ENCODE measurements at places on chromosomes 6 and 20. TPM values are rescaled to one million over a fixed set of nuclear protein-coding genes. Genes with fewer than 3 reads are reported as not detected.

- peak; percentile 70 for DNase-seq
Measured at GRCh38 chr6:113969888-113970804, 802 bp downstream of the HDAC2 start.

DNA sequence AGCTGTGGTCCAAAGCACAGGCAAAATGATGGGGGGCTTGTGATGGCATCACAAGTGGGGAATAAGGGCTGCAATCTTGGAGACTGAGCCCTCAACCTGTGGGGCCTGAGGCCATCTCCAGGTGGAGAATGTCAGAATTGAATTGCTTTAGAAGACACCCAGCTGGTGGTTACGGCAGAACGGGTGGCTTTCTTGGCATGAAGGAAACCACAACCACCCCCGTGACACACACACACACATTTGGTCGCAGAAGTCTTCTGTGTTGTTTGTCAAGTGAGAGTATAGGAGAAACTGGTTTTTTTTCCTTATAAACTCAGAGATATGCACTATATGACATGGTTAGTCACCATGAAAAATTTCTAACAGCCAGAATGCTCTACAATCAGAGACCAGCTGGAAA is 139.5 kb upstream of the CDH4 start:
- no peak for DNase-seq

Gene HNF4A
- 324 TPM for polyA plus RNA-seq

Gene GPR6
- not detected for polyA plus RNA-seq

DNA sequence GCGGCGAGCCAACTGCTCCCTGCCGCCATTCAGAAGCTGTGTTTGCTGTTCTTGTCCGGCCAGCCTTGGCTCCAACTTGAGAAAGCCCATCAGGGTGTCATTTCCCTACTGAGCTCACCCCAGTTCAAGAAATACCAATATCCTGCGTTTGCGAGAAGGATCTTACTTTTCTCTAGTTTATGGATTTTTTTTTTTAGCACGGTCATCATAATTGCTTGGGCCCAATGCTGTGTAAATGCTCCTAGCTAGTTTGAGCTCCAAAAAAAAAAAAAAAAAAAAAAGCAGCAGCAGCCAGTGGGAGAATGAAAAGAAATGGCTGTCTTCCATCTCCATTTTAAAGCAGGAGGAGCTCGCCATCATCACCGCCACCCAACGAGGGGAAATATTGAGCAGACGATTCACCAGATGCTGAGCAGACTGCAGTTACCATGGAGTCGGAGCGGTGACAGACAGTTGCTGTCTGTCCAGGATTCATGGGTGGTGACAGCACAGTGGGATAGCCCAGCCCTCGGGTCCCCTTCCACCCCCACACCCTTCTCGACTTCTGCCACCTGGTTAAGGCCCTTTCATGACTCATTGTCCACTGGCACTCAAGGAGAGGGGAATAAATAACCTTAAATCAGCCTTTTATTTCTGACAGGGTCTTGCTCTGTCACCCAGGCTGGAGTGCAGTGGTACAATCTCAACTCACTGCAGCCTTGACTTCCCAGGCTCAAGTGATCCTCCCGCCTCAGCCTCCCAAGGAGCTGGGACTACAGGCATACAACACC is 132.4 kb upstream of the SNX9 start:
- no peak for DNase-seq

GRCh38 chr20:15241681-15242080 is 904.3 kb upstream of the FLRT3 start:
- DNase-seq, result no peak

Gene SPEF1
- 0.03 TPM for polyA plus RNA-seq

- DNase-seq, result no peak
Measured at GRCh38 chr20:51799401-51799860, 2.9 kb downstream of the SALL4 start.

DNA sequence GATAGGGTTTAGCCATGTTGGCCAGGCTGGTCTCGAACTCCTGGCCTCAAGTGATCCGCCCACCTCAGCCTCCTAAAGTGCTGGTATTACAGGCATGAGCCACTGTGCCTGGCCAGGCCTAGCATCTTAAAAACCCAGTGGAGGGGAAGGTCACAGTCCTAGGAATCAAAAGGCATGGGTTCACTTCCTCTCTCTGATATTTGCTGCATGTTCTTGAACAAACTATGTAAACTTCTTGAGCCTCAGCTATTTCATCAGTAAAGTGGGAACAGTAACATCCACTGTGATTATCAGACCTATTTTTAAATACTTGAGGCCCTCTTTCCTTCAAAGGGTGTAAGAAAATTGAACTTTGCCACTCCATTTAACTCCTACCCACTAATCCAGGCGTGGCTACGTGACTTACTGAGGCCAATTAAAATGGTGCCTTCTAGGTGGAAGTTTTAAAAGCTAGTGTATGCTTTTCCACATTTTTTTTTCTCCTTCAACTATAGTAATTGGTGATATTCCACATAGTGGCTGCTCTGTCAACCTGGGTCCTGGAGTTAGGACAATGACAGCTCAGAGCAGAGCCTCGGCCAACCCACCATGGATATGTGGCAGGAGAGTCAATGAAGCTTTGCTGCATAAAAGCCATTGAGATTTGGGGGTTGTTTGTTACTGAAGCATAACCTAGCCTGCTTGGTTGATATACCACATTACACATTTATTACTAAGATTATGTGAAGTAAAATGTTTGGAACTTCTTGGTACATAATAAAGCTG is 32.2 kb upstream of the IER3 start:
- peak; percentile 31 for DNase-seq

DNA sequence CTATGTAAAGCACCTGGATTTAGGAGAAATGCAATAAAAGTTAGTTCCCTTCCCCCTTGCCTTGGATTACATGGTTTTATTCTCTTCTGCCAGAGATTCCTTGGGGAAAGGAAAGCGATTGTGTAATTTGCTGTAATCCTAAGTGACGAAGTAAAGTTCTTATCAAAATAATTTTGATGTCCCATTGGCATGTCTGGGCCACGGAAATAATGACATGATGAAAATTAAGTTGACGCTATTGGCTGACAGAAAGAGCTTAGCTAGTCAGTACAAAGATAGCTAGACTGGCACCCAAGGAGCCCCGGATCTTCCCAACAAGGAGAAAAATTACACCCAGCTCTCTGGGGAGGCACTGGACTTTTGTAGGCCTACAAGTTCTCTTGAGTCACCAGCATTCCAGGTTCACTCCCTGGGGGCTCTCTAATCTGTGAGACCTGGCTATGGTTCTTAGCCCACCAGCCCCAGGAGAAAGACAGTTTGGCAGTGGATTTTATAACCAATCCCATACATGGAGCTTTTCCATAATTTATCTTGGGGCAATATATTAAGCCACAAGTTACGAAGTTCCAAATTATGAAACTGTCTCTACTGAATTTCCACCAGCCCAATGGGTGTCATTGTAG is 59.9 kb downstream of the FOXA2 start:
- peak; percentile 16 for DNase-seq

Gene FRK
- 2.9 TPM for polyA plus RNA-seq

Gene XKR7
- not detected for polyA plus RNA-seq

Gene MUC22
- polyA plus RNA-seq, result not detected

GRCh38 chr6:168525114-168525513 is 84.1 kb downstream of the SMOC2 start:
- DNase-seq, result no peak

DNA sequence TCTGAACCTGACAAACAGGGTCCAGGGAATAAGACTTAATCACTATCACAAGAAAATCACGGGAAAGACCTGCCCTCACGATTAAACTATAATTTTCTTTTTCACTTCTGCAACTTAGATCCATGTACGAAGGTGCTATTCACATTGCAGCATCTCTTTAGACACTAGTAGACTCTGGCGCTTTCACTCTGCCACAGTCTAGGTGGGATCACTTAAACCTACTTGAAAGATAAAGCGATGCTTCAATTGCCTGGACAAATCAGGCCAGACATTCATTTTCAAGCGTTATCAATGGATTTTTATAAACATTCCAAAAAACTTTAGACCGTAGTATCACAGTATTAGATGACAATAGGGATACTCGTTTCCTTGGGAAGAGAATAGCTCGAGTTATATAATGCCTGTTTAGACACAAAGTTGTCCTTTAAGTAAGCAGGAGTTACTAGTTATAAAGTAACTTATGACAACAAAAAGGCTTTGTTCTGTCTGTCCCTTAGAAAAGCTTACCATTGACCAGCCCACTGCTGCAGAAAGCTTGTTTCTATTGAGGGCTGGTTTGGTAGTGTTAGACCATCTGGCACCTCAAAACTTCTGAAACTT is 367.3 kb downstream of the UTRN start:
- DNase-seq, result no peak

DNA sequence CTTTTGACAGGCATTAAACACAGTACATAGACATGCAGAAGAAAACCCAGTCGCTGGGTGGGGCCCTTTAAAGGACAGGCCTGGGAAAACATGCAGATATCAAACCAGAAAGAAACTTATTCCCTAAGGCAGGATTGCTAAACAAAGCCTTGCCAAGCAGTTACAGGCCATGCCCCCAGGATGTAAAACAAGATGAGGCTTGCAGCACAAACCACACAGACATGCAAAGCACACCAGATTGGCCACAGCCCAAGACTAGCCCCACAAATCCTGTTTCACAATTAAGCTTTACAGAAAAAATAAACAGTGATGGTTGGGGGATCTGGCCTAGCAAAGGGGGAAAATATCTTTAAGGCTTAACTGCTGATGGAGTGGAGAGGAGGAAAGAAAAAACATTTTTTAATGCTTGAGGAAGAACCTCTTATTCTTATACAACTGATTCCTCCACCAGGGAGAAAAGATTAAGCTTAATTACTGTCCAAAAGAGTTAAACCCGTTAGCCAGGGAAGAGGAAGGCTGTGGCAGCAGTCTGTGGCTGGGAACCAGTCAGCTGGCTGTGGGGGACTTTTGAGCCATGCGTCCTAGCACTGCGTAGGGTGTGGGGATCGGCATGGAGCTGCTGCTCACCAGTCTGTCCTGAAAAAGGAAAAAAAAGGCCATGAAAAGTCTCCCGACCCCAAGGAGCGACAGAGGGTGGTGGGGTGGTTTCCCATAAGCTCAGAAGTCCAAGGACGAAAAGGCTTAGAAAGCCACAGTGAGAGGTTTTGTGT is 28.4 kb downstream of the COL19A1 start:
- DNase-seq, result no peak

DNA sequence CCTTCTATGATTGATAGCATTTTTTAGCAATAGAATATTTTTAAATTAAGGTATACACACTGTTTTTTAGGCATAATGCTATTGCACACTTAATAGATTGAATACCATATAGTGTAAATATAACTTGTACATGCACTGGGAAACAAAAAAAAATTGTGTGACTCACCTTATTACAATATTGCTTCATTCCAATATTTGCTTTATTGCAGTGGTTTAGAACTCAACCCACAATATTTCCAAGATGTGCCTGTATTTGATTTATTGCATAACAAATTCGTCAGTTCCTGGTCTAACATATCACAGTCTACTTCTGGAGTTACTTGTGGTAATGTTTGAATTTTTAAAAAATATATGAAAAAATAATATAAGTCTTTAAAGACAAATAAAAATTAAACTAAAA is 41.9 kb upstream of the DEFB112 start:
- no peak for DNase-seq

DNA sequence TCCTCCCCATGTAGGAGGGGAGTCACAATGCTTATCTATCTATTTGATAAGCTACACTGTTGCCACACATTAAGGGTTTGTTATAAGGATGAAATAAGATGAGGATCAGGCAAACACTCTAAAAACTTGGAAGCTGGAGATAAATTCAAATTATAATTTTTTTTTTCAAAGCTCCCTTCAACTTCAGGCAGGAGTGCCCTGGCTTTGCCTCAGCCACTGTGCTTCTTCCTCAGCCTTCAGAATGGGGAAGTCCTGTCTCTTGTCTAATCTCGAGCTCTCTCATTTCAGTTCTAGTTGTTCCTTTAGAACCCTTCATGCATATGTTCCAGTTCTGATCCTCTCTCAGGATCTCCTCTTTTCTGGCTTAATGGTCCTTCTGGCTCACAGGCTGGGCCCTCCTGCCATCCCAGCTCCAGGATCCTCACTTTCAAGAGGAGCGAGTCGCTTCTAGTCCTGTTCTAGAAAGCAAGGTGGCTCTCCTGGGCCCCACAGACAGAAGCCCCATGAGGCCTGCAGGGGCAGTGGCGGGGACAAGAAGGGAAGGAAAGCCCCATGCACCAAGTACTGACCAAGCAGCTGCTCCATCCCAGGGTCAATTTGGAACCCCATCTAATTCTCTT is 164.3 kb downstream of the VEGFA start:
- DNase-seq, result no peak

Gene CMTR1
- 17.6 TPM for polyA plus RNA-seq

- peak; percentile 60 for DNase-seq
Measured at GRCh38 chr6:30747902-30748769, 3.8 kb upstream of the IER3 start.

GRCh38 chr6:157019733-157020132 is 242.6 kb downstream of the ARID1B start:
- DNase-seq, result no peak

Gene GTSF1L
- not detected for polyA plus RNA-seq

Gene GDAP1L1
- 0.54 TPM for polyA plus RNA-seq

GRCh38 chr6:37126961-37127616 is 42.9 kb upstream of the PIM1 start:
- DNase-seq, result no peak

Measured in small intestine (tissue), 16 donors.